Neural crest cell (in vitro differentiated cells): ENCODE measurements at places on chromosomes 1 and 21. TPM values are rescaled to one million over a fixed set of nuclear protein-coding genes. Genes with fewer than 3 reads are reported as not detected.

Gene F5
- not detected in 2 replicates for total RNA-seq

DNA sequence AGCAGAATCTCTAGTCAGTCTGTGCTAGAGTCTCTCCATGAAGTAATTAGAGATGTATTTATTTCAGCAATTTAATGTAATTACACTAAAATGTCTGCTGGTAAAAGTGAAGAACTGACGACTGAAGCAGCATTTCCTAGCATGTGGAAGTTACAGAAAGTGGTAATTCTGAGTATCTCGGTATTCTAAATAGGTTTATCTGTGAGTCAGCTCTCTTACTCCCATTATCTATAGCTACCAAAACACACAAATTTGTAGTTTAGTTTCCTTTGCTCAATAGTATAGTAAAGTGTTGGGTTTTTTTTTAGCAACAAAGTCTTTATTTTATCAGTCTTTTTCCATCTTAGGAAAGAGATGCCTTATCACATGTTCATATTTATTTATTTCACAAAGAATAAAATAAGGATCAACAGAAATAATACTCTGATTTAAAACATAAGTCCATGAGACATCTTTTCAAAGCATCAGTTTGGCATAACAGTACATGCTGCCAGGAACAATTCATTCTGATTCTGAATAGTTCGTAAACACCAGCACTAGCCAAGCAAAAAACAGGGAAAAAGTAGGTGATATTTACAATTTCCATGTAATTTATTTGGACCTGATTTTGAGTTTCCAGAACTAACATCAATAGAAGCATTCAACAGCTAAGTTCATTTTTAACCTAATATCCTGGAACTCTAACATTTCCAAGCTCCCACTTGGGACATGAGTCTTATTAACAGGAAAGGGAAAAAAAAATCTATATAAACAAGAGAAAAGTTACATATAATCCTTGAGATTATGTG is 76.3 kb downstream of the KCNT2 start:
- no peaks in the 10 kb centered on the region for H3K4me1 ChIP-seq
- DNase-seq, result no peak
- no peaks in the 10 kb centered on the region for H3K27me3 ChIP-seq
- H3K4me3 ChIP-seq, result no peak overlapping the region
- H3K27ac ChIP-seq, result no peak overlapping the region
- H3K36me3 ChIP-seq, result peaks cover 33% of the 10 kb centered on the region

- no peak for DNase-seq
- H3K36me3 ChIP-seq, result no peaks in the 10 kb centered on the region
- no peaks in the 10 kb centered on the region for H3K4me1 ChIP-seq
- H3K27me3 ChIP-seq, result no peaks in the 10 kb centered on the region
- no peak overlapping the region for H3K27ac ChIP-seq
- H3K4me3 ChIP-seq, result no peak overlapping the region
Observed at GRCh38 chr21:14569868-14570267, 23.8 kb upstream of the SAMSN1 start.

GRCh38 chr1:182598296-182598695 is 5.9 kb downstream of the RGS16 start:
- no peak overlapping the region for H3K4me3 ChIP-seq
- no peak for DNase-seq
- H3K4me1 ChIP-seq, result no peaks in the 10 kb centered on the region
- no peaks in the 10 kb centered on the region for H3K36me3 ChIP-seq
- H3K27ac ChIP-seq, result no peak overlapping the region

DNA sequence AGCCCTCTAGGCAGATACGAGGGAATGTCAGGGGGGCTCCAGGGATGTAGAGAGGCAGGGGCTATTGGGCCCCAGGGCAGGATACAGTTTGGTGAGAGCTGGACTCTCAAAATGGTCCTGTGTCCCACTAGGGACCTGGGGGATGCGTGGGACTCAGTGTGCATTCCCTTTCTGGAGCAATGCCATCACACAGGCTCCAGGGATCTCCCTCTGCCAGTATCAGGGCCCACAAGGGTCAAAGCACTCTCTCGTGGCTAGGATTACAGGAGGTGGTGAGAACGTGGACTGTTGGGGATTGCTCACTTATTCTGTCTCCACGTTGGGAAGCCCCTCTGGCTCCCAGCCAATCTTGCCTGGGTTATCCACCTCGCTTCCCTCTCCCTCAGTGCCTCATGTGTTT is 25.8 kb downstream of the KIAA0319L start:
- no peak overlapping the region for H3K4me3 ChIP-seq
- H3K27me3 ChIP-seq, result no peaks in the 10 kb centered on the region
- H3K27ac ChIP-seq, result no peak overlapping the region
- H3K4me1 ChIP-seq, result peaks cover 13% of the 10 kb centered on the region

DNA sequence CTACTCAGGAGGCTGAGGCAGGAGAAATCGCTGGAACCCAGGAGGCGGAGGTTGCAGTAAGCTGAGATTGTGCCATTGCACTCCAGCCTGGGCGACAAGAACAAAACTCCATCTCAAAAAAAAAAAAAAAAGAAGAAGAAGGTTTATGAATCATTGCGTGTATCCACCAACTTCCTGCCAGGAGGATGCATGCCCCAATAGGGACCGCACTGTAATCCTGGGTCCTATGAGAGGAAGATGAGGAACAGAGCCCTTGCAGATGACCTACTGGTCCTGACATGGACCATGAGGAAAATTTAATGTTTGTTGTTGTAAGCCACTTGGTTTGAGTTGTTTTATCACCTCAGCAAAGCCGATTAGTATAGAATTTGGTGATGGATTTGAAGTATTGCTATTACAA is 56.7 kb downstream of the PTGS2 start:
- no peaks in the 10 kb centered on the region for H3K4me1 ChIP-seq
- no peaks in the 10 kb centered on the region for H3K36me3 ChIP-seq
- H3K27me3 ChIP-seq, result no peaks in the 10 kb centered on the region
- H3K27ac ChIP-seq, result no peak overlapping the region

GRCh38 chr21:36640174-36640720 is 58.7 kb upstream of the SIM2 start:
- H3K36me3 ChIP-seq, result peaks cover 3% of the 10 kb centered on the region
- no peaks in the 10 kb centered on the region for H3K4me1 ChIP-seq
- no peak overlapping the region for H3K27ac ChIP-seq
- H3K4me3 ChIP-seq, result no peak overlapping the region
- no peak for DNase-seq

Gene TAF12
- total RNA-seq, result 25.2 and 27.7 TPM in 2 replicates
